ENCODE measurements at places on chromosomes 7 and 10.
A peak's percentile ranks its signal among the peaks of the same experiment; 100 is the strongest.

- no peak for DNase-seq
Observed at GRCh38 chr10:44689368-44689767, 221.8 kb upstream of the TMEM72 start.

DNA sequence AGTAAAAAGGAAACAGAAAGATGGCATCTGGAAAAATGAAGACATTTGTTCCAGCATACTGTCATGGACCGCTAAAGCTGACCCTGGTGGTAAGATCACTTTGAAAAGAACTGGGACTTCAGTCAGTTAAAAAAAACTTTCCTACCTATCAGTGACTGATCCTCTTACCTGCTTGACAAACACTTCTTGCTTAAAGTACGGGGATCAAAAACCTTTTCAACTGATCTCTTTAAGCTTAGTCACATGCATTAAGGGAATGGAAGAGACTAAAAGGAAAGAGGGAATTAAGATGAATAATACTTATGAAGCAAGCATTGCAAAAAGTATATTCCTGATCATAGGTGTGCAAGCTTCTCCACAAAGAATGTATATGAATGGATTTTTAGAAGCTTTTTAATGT is 42.1 kb downstream of the MTERF1 start:
- no peak for DNase-seq

DNA sequence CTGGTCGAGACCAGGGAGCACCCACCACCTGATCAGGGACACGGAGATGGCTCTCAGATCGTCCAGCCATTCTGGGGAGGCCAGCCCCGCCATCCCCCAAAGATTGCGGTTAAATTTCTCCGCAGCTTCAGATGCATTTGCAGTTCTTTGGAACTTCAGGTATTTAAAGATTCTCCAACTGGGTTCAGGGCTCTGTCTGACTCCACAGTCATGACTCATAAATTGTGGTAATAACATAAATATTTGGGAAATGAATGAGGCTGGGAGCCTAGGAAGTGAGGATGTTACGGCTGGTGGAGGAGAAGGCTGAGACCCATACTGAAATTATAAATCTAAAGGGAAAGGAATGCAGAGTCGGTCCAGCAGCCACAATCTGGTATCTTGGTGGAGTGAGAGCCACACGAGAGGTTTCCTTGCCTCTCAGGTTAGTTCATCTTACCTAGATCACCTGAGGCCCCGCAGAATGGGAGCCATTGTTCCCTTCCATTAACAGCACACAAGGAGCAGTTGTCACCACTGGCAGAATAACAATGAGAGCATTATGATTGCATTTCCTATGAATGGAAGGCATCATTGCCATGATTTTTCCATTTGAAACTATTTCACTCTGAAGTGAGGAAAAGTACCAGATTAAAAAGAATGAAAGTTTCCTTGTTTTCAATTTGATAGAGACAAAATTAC is 26.7 kb upstream of the DNAJB6 start:
- peak; percentile 88 for DNase-seq

GRCh38 chr7:33872870-33873269 is 32.5 kb upstream of the BMPER start:
- DNase-seq, result no peak

DNA sequence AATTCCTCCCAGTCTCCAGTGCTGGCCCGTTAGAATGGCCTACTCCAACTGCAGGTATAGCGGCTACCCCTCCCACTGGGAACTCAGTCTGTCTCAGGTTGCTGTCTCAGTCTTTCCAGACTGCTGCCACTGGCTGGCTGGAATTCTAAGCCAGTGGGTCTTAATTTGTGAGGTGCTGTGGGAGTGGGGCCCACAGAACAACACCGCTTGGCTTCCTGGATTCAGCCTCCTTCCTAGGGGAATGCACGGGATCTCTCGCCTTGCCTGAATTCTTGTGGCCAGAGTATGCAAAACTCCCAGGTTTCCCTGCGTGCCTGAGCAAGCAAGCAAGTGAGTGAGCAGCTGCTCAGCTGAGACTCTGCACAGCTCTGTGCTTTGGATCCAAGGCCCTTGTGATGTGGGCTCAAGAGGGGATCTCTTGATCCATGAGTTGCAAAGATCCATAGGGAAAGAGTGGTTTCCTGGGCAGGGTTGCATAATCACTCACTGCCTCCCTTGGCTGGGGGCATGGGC is 41.5 kb upstream of the GPR141 start:
- no peak for DNase-seq

- peak; percentile 7 for DNase-seq
Observed at GRCh38 chr10:27319752-27320431, 79.3 kb upstream of the ACBD5 start.

DNA sequence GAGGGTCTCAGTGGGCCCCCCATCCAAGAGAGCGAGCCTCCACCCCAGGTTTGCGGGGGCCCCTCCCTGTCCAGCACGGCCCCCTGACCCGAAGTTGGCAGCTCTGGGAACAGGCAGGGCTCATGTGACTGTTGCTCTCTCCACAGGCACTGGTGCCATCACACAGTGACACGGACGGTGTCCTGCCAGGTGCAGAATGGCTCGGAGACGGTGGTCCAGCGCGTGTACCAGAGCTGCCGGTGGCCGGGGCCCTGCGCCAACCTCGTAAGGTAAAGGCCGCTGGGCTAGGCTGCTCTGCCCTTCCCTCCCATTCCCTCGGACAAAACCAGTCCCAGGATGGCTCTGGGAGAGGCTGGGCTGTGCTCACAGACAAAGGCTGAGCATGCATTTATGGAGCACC is 57.2 kb downstream of the COL26A1 start:
- no peak for DNase-seq

DNA sequence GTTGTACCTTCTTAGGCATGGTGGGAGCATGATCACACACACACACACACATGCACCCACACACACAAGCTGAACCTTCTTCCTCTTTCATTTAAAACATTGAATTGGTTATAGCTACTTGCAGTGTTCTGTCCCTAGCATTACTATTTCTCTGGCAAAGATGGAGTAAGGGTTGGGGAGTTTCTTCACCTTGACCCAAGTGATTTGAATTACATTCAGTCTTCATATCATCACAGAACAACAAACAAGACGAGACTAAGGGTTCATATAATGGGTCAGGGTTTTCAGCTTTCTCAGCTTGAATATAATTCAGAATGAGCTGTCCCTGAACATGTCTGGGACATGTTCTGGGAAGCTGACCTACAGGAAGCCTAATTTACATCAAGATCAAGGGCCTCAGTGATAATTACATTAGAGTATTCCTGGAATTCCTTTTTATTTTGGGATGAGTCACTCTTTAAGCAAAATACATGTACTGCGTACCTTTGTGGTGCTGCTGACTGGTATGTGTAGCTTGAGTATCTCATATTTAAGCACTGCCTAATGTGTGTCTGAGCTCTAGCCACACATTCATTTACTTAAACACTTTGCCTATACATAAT is 213.5 kb upstream of the TMEM229A start:
- peak; percentile 5 for DNase-seq

DNA sequence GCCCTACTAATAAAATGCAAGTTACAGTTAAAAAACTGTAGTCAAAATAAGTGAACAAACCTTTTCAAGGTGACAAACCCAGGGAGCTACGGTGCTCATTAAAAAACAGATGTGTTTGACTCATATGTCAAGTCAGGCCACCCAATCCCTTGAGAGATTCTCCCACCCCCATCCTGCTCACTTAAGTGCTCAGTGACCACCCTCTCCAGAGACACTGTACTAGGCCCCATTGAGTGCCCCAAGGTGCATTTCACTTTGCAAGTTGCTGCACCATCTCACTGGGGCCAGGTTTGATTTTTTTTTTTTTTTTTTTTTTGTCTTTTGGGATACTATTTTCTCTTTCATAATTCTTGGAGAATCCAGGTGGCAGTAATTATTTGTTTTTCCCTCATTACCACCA is 1.9 kb downstream of the ERV3-1 start:
- DNase-seq, result no peak

DNA sequence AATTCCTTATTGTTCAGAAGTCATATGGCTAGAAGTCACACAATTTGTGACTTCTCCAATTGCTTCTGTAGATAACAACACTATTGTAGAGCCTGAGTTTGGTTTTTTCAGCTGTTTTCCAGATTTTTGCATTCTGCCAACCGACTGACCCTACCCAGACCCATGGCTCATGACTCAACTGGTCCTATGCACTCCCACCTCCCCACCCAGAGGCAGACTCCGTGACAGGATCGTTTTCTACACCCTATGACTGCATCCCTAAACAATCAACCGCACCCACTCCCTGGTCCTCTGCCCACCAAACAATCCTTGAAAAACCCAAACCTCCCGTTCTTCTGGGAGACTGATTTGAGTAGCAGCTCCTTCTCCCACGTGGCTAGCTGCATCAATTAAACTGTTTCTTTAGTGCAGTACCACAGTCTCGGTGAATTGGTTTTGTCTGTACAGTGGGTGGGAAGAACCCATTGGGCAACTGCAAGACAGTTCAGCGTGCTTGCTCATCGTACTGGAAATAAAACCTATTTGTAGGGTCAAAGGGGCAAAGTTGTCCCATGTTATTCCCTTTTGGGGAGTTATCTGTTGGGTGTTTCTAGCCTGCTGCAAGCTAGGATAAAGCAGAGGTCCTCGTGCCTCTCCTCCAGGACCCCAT is 150.3 kb upstream of the FAM20C start:
- no peak for DNase-seq

- DNase-seq, result no peak
Observed at GRCh38 chr10:113732966-113733365, 18.5 kb upstream of the PLEKHS1 start.

- DNase-seq, result peak; percentile 52
Observed at GRCh38 chr7:44824894-44825526, 22.9 kb downstream of the H2AZ2 start.

DNA sequence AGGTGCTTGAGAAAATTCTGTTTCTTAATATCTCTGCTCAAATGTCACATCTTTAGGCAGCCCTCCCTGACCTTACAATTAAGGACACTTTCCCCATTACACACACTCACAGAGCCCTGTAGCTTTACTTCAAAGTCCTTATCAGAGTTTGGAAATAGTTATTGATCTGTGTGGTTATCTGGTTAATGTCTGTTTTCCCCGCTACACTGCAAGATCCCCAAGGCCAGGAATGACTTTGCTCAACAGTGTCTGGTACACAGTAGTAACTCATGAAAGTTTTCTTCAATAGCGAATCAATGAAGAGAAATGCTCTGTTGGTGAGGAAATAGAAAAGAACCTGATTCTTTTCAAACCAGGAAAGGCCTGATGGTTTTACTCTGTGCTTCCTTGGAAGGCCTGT is 554.4 kb downstream of the REEP3 start:
- DNase-seq, result no peak

DNA sequence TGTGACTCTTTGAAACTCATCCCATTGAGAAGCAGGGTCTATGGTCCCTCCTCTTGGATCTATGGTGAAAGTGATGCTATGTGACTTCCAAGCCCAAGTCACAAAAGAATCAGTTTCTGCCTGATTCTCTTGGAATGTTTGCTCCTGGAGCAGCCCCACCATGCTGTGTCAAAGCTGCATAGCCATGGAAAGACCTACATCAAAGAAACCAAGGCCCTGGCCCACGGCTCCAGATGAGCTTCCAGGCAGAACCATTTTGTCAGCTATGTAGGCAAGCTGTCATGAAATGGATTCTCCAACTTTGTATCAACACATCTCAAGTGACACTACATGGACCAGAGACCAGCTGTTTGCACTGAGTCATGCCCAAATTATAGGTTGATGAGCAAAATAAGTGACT is 77.0 kb downstream of the AASS start:
- no peak for DNase-seq

DNA sequence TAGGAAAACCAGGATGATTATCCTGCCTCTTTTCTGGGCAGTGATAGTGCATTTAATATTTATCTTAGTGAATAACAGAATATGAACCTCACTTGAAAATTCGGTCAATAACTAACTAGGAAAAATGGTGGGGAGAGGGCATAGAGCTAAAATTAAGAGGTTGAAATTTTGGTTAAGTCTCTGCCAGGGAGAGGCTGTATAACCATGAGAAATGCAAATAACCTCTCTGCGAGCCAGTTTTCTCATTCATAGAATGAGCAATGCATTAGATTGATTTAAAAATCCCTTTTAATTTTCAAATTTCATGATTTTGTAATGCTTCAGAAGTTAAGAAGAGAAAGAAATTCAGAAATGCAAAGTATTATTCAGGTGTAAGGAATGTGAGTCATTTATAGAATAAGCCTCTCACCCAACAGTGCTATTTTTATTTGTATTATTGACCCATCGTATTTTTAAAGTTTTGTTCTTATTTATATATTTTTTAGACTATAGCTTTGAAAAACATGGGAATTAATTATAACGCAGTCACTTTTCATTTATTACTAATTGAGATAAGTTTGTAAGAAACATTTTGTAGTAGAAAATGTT is 104.7 kb downstream of the PHF14 start:
- no peak for DNase-seq

- no peak for DNase-seq
Observed at GRCh38 chr7:44117801-44118429, 5.4 kb downstream of the POLD2 start.

GRCh38 chr7:41943094-41943577 is 240.2 kb upstream of the INHBA start:
- DNase-seq, result peak; percentile 69

- DNase-seq, result no peak
Observed at GRCh38 chr10:70753841-70754621, 31.1 kb downstream of the TBATA start.

DNA sequence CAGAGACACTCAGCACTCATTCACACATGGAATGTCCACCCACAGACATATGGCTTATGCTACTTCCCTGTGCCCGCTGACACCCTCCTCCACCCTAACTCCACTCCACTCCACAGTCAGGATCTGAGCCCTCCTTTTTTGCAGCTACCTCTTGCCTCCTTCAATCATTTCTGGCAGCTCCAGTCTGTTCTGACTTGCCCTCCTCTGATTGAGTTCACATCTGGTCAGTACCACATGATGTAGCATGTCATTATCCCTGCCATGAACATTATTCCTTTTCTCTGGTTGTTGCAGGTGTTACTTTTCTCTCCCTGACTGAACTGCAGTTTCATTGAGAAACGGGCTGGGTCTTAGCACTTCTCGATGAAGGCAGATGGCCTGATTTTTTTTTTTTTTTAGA is 130.1 kb upstream of the EGR2 start:
- DNase-seq, result no peak

GRCh38 chr7:39587393-39587792 is 21.2 kb downstream of the YAE1 start:
- peak; percentile 64 for DNase-seq

DNA sequence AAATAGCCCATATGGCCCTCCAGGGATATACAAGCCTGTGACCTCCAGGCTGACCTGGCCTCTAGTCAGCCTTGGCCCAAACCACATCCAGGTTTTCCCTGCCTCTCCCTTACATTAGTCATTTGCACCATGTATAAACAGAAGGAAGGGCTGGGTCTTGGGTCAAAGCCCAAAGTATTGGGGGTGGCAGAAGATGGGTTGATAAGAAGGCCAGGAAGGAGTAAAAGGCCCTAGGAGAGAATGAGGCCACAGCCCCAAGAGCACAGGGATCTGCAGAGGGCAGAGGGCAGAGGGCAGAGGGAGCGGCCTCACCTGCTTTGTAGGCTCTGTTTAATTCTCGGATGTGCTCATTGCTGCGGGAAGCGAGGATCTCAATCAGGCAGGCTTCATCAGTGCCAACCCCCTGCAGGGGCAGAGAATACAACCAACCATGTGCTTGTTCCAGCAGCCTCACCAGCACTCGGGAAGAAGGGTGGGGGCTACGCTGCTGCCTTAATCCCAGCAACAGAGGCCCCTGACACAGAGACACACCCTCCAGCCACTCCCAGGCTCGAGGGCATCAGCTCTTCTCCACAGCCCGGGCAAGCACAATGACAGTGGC is 31.3 kb downstream of the PLAC9 start:
- peak; percentile 96 for DNase-seq

GRCh38 chr10:97590748-97591495 is 1.4 kb downstream of the C10orf62 start:
- no peak for DNase-seq

- no peak for DNase-seq
Observed at GRCh38 chr10:117221156-117221711, 19.7 kb upstream of the SLC18A2 start.
